ENCODE measurements at places on chromosomes 3 and 15. TPM values are rescaled to one million over a fixed set of nuclear protein-coding genes. Genes with fewer than 3 reads are reported as not detected.
A peak's percentile ranks its signal among the peaks of the same experiment; 100 is the strongest.

XIRP1 gene
- not detected for polyA plus RNA-seq

CCR1 gene
- polyA plus RNA-seq = 233 TPM

MAGEL2 gene
- not detected for polyA plus RNA-seq

TFG gene
- 44.8 TPM for polyA plus RNA-seq

PIGZ gene
- 1.6 TPM for polyA plus RNA-seq

RETNLB gene
- not detected for polyA plus RNA-seq

RLBP1 gene
- polyA plus RNA-seq = not detected

GRCh38 chr3:28134792-28135375, 106.5 kb upstream of the CMC1 start:
- no peaks in the 10 kb centered on the region for H3K36me3 ChIP-seq
- DNase-seq = no peak
- H3K27ac ChIP-seq = no peak overlapping the region
- H3K4me3 ChIP-seq = no peak overlapping the region
- H3K27me3 ChIP-seq = no peaks in the 10 kb centered on the region
- H3K4me1 ChIP-seq = no peaks in the 10 kb centered on the region

DNA sequence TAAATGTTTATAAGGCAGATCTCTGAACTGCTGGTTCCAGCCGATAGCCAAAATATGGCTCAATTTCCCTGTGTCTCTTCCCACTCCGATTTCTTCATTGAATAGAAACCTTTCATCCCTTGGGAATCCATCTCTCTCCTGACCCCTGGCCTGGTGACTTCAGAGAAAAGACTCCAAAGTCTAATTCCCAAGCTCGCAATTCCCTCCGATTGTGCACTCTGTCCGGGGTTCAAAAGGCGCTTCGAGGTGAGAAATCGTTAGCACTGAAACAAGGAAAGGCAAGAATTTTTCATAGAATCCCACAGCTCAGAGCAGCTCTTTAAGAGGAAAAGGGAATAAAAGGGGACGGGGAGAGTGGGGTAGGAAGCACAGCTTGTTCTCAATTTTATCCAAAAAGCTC, 18.4 kb upstream of the RAD18 start:
- H3K27ac ChIP-seq = no peak overlapping the region
- no peaks in the 10 kb centered on the region for H3K27me3 ChIP-seq
- H3K4me3 ChIP-seq = no peak overlapping the region
- H3K4me1 ChIP-seq = peaks cover 3% of the 10 kb centered on the region
- no peak for DNase-seq

DNA sequence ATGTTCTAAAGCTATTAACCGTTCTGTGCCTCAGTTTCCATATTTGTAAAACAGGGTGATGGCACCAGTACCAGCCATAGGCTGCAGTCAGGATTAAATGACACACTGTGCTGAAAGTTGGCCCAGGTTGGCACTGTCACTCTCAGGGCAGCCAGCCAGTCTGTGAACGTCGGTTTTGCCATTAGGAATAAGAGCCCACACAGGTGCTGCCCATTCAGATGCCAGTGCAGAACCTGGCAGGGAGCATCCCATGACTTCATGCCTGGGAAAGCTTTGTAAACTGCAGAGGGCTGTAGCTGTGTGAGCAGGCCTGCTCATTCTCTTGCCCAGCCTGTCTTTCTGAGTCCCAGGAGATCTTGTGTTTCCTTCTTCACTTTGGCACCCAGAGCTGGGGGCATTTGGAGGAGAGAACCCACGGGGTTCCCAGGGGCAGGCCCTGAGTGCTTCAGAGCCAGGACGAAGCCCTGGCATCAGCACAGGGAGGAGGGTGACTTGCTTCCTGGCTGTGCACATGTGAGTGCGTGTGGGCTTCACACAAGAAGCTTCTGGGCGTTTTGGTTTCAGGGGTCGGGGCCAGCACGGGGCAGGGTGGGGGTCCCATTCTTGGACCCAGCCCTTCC, 46.9 kb downstream of the ZNF710 start:
- peaks cover 51% of the 10 kb centered on the region for H3K4me1 ChIP-seq
- DNase-seq = no peak
- H3K36me3 ChIP-seq = peaks cover 60% of the 10 kb centered on the region

DNA sequence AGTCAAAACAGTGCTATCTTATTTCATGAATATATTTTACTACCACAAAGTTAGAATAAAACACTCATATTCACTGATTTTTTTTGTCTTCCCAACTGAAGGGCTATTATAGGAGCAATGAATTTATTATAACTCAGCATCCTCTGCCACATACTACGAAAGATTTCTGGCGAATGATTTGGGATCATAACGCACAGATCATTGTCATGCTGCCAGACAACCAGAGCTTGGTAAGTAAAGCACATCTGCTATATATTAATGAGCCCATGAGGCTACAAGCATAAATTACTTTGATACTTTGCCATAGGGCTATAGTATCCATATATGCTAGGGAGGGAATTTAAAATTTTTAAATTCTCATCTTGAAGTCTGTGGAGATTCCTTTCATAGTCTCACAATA, 95.9 kb downstream of the FEZF2 start:
- H3K36me3 ChIP-seq = no peaks in the 10 kb centered on the region
- no peak for DNase-seq
- H3K4me3 ChIP-seq = no peak overlapping the region
- no peak overlapping the region for H3K27ac ChIP-seq
- H3K27me3 ChIP-seq = no peaks in the 10 kb centered on the region

- no peak overlapping the region for H3K27ac ChIP-seq
- H3K4me3 ChIP-seq = no peak overlapping the region
- no peak for DNase-seq
- H3K36me3 ChIP-seq = no peaks in the 10 kb centered on the region
Measured at GRCh38 chr15:35980719-35981118, 434.8 kb upstream of the DPH6 start.

DNA sequence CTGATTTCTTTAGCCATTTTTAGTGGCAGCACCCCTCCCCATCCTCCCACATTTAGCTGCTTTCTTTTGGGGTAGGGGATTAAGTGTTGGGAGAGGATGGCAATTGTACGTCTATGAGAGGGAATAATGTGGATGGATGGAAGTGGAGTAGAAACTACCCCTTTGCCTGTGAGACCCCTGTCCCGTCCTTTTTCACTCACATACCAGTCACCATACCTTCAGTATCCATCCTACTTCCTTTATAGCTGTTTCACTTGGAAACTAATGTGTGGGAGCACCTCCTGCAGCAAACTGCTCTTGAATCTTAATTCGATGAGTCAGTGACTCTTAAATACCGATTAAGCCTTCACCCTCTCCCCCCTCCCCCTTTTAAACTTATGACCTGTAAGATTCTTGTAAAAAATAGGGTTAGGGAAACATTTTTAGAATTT, 730 bp downstream of the SPRED1 start:
- H3K27me3 ChIP-seq = peaks cover 20% of the 10 kb centered on the region
- DNase-seq = no peak
- H3K36me3 ChIP-seq = no peaks in the 10 kb centered on the region

GRCh38 chr3:101824702-101825101, 24.6 kb upstream of the NFKBIZ start:
- peaks cover 12% of the 10 kb centered on the region for H3K36me3 ChIP-seq
- no peak overlapping the region for H3K4me3 ChIP-seq
- DNase-seq = no peak
- no peak overlapping the region for H3K27ac ChIP-seq
- no peaks in the 10 kb centered on the region for H3K27me3 ChIP-seq
- H3K4me1 ChIP-seq = peaks cover 17% of the 10 kb centered on the region

- H3K27me3 ChIP-seq = no peaks in the 10 kb centered on the region
- no peak for DNase-seq
- H3K27ac ChIP-seq = no peak overlapping the region
- peaks cover 7% of the 10 kb centered on the region for H3K4me1 ChIP-seq
Measured at GRCh38 chr3:57752307-57752706, 3.8 kb upstream of the SLMAP start.

- peaks cover 32% of the 10 kb centered on the region for H3K27me3 ChIP-seq
- H3K4me3 ChIP-seq = no peak overlapping the region
- no peaks in the 10 kb centered on the region for H3K36me3 ChIP-seq
Measured at GRCh38 chr3:124883766-124884473, 3.2 kb downstream of the ITGB5 start.

DNA sequence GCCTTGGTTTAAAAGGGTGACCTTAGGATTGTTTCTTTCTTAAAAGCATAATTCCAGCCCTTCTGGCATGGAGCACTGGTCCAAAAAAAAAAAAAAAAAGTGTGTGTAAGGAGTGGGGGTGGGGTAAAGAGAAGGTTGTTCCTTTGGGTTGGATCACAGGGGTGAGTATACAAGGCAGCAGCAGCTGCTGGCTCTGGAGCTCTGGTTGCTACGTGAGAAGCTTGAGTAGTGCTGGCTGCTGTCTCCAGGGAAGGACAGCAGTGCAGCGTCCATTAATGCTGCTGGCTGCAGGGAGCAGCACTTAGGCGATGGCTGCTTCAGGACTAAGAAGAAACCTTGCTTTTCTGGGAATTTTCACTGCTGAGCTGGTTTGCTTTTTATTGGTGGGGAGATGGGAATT, 2.3 kb downstream of the SETD5 start:
- peak overlapping the region; percentile 99 for H3K27ac ChIP-seq
- H3K4me3 ChIP-seq = peak overlapping the region; percentile 92
- DNase-seq = peak; percentile 46
- H3K36me3 ChIP-seq = peaks cover under 1% of the 10 kb centered on the region
- H3K4me1 ChIP-seq = peaks cover 27% of the 10 kb centered on the region
- no peaks in the 10 kb centered on the region for H3K27me3 ChIP-seq

- no peak for DNase-seq
- H3K4me1 ChIP-seq = no peaks in the 10 kb centered on the region
- no peaks in the 10 kb centered on the region for H3K36me3 ChIP-seq
- no peaks in the 10 kb centered on the region for H3K27me3 ChIP-seq
Measured at GRCh38 chr15:87863152-87863551, 393.4 kb downstream of the NTRK3 start.

DNA sequence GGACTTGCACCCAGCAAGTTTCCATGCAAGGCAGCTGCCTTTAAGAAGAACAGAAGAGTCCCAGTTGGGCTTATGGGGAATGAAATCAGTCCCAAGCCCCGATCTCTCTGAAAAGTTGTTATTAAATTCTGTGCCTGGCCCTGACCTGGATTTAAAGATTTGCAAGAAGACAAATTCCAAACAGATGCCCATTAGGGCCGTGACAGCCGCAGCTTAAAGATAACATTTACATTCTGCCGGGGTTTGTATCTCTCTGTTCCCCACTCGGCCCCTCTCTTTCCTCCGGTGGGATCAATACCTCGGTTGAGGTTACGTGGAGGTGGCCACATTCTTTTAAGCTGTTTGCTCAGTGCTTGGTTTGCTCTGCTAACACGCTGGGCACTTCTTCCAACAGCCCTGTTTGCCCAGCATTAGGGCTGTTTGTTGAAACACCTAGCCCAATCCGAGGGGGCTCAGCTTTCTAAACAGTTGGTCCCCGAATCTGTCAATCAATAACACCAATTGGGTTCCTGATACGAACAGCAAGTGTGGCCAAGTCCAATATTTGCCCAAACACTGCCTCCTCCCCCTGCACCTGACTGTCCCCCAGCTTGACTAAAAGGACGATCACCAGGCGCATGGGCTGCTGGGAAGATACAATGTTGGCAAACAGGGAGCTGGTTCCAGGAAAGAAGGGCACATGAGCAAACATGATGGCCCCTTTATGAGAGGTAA, 108.6 kb downstream of the RPLP1 start:
- no peaks in the 10 kb centered on the region for H3K27me3 ChIP-seq
- no peak overlapping the region for H3K27ac ChIP-seq
- no peak overlapping the region for H3K4me3 ChIP-seq

DNA sequence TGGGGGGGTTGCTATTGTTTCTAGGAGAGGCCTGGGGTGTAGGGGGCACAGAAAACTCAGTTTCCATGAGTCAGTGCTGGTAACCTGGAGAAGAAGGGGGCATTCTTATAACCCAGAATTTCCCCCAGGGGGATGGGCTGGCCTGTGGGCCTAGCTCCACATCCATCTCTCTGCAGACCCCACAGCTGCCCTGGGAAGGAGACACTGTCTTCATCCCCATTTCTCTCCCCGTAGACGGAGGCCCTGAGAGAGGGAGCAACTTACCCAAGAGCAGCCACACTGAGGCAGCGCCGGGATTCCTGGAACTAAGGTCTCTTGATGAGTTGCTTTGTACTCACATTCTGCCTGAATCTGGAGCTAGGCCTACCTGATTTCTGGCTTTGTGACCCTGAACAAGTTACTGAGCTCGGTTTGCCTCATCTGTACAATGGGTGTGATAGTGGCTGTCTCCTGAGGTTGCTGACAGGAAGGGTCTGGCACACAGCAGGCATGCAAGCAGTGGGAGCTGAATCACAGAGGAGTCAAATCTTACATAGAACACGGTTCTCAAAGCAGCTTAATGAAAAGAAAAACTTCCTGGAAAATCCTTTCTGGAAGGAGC, 55.0 kb upstream of the LCTL start:
- H3K4me1 ChIP-seq = peaks cover 54% of the 10 kb centered on the region
- no peaks in the 10 kb centered on the region for H3K27me3 ChIP-seq
- no peak overlapping the region for H3K27ac ChIP-seq

DNA sequence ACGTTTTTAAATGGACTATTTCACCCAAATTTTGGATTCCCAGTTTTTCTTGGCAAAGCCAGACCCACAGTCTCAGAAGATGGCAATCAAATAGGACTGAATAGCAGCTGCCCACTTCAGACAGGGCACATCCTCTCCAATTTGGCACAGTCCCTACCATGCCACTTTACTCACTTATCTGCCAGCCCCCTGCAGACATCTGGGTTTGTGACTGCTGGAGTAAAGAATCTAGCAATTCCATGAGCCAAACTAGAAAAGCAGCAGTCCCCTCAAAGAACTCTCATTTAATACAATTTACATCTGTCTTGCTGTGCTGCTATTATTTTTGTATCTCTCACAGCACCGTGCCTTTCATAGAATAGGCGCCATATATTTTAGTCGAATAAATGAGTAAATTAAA, 16.0 kb upstream of the LRRN1 start:
- DNase-seq = no peak
- no peaks in the 10 kb centered on the region for H3K4me1 ChIP-seq
- H3K36me3 ChIP-seq = no peaks in the 10 kb centered on the region

GRCh38 chr3:184945886-184946625, 134.1 kb downstream of the VPS8 start:
- no peak overlapping the region for H3K27ac ChIP-seq
- peaks cover 93% of the 10 kb centered on the region for H3K36me3 ChIP-seq
- DNase-seq = no peak

DNA sequence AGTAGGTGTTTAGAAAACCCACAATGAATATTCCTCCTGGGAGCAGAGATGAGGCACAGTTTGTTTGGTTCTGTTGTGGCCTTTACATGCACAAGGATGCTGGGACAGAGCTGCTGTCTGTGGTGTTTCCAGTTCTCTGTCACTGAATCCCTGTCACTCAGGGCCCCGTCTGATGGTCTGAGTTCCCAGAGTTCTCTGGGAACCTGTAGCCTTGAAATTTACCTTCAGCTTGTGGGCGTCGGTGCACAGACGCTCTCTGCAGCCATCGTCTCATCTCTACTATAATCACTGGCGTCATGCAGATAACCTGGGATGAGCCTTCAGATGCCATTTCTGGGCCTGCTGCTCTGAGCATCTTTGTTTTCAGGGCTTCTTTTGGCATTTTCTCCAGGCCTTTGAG, 81.9 kb downstream of the LRRK1 start:
- no peaks in the 10 kb centered on the region for H3K27me3 ChIP-seq
- H3K4me3 ChIP-seq = no peak overlapping the region
- peaks cover 9% of the 10 kb centered on the region for H3K4me1 ChIP-seq

GRCh38 chr3:114967168-114967567, 179.9 kb downstream of the ZBTB20 start:
- H3K4me1 ChIP-seq = no peaks in the 10 kb centered on the region
- no peaks in the 10 kb centered on the region for H3K36me3 ChIP-seq
- DNase-seq = no peak
- no peak overlapping the region for H3K27ac ChIP-seq
- no peaks in the 10 kb centered on the region for H3K27me3 ChIP-seq

Data from CD14-positive monocyte (primary cell).